Common myeloid progenitor, CD34-positive (primary cell): ENCODE measurements at places on chromosomes 12 and 14.

DNA sequence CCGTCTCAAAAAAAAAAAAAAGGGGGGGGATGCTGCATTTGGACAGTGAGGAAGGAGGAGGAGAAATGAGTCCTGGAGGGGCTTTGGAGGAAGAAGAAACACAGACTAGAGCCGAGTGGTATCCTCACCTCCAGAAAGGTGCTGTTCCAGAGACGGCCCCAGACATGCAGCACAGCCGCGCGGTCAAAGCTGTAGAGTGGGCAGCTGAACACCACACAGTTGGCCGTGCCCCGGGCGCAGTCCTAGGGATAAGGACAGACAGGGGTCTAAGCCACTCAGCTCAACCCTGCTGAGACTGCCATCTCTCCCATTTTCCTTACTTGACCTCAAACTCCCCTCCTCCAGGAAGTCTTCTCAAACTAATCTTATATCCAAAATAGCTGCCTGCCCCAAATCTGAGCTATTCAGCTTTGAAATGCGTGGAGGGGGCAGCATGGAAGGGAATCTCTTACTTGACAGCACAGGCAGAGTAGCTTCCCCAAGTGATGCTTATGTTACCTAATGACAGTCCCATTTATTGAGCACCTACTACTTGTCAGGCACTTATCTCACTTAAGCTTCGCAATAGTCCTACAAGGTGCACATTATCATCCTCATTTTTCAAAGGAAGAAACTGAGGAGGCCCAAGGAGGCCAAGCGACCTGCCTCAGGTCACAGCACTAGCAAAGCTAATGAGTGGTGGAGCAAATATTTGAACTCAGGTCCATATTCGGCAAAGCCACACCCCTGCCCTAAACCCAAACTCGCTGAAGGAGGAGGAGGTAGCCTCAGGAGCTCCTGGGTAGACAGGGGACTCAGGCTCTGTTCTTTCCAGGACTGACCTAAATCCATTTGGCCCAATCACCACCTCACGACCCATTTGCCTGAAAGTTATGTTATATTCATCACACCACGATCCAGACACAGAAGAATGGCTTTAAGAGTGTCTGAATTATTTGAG lies 18.7 kb downstream of the ITGA7 start:
- DNase-seq, result no peak

DNA sequence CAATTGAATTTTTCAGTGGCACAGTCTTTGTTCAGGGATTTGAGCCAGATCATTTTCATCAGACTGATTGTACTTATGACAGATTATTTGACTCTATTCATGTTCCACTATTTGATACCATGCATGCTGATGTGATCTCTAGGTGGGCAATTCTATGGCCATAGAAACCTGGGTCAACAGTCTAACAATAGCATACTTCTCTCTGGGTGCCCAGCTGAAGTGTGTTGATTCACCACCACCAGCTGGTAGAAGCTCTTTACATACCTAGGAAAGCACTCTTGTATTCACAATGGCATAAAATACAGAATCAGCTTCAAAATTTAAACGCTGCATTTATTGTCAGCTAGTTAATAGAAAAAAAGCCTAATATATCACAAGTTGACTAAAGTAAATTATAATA lies 90.2 kb upstream of the TMTC2 start:
- DNase-seq, result no peak

GRCh38 chr12:66103016-66103913 lies 27.3 kb downstream of the LLPH start:
- DNase-seq, result peak; percentile 29

DNA sequence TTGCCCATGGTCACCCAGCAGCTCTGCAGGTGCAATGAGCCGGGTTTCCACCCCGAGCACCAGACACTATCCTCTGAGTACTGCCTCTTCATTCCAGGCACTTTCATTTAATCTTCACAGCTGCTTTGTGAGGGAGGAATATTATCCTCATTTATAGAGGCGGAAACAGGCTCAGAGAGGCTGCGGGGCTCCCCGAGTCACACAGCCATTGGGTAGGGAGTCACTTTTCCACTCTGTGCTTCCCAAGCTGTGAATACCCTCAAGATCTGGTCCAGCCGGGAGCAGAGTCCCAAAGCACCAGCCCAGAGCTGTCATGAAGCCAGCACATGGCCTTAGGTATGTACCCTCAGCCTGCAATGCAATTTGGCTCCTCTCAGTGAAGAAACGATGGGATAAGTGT lies 51.7 kb upstream of the RIN3 start:
- no peak for DNase-seq

- DNase-seq, result no peak
Measured at GRCh38 chr12:127560041-127560478, 706.9 kb upstream of the TMEM132C start.

DNA sequence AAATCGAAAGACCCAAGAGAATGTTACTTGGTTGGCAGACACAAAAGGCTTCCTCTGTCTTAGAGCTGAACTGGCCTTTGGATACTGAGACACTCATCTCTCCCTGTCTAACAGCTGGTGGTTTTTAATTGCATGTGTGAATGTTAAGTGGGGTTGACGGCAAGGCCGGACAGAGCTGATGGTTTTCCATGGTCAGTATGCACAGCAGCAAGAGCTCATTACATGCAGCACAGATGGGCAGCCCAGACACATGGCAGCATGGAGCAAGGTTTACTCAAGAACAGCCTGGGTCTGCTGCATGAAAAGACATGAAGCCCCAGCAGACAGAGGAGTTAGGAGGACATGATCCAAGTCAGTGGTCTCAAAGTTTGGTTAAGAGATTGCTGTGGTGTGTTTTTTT lies 27.8 kb upstream of the CACNA2D4 start:
- no peak for DNase-seq

DNA sequence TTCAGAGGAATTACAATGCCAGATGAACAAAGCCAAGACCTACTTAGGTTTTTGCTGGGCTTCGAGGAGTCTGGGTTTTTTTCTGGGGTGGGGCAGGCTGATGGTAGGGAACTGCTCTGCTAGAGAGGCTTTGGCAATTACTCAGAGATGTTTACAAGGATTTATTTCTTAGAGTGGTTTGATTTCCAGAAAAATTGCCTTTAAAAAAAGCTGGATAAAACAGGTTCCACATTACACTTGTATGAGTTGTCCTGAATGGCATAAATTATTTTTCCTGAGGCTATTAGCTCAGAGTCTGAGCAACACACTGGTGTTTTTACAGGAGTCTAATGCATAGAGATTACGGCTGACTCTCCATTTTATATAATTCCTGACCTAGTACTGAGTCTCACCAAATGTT lies 118.5 kb upstream of the FRMD6 start:
- DNase-seq, result no peak

- DNase-seq, result no peak
Measured at GRCh38 chr12:10715491-10715890, 7.6 kb downstream of the YBX3 start.

GRCh38 chr12:124088217-124088907 lies 115.3 kb downstream of the ZNF664 start:
- no peak for DNase-seq

- no peak for DNase-seq
Measured at GRCh38 chr12:103772367-103773108, 68.5 kb downstream of the NT5DC3 start.

DNA sequence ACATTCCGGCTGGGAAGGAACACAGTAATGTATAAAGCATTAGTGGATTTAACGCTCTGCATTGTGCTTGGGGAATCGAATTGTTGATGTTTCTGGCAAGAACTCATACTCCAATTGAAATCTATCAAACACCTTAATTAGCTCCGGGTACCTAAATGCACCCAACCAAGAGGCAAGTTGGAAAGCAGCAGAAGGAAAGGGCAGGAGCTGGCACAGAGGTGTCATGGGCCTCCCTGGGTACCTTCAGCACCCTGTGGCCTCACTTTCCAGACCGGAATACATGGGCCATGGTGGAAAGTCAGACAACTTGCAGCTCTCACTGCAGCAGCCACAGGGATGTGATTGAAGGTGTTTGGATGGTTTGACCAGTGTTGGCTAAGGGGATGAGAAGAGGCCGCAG lies 6.8 kb upstream of the BCL11B start:
- no peak for DNase-seq

DNA sequence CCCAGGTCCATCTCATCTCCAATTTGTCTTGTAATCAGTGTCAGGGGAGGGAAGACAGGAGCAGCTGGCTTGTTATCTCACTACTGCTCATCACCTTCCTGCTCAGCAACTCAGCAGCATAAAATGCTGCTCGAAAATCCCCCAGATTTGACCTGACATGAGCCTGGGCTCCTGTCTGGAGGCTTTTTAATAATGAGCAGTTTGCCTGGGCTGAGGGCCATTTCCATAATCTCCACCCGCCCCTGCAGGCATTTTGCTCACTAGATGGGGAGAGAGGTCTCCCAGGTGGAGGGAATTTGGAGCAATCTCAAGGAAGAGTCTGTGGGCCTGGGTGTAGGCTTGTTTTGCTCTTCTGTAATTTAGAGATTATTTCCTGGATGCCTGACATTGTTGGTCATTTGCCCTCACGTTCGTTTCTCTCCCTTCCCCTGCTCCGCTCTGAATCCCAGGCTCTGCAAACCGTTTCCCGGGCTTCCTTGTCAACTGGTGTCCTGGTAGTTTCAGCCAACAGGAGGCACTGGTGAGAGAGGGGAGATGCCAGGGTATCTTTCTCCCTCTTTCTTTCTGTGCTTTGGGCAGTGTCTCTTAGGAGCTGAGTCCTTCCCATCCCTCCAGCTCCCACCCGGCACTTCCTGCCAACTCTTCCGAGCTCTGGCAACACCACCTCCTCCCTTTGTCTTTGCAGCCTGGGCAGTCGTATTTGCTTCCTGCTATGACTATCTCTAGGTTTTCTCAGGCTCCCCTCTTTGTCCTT lies 299.2 kb downstream of the GLT1D1 start:
- no peak for DNase-seq

GRCh38 chr14:33948869-33949408 lies 1.9 kb downstream of the EGLN3 start:
- no peak for DNase-seq

DNA sequence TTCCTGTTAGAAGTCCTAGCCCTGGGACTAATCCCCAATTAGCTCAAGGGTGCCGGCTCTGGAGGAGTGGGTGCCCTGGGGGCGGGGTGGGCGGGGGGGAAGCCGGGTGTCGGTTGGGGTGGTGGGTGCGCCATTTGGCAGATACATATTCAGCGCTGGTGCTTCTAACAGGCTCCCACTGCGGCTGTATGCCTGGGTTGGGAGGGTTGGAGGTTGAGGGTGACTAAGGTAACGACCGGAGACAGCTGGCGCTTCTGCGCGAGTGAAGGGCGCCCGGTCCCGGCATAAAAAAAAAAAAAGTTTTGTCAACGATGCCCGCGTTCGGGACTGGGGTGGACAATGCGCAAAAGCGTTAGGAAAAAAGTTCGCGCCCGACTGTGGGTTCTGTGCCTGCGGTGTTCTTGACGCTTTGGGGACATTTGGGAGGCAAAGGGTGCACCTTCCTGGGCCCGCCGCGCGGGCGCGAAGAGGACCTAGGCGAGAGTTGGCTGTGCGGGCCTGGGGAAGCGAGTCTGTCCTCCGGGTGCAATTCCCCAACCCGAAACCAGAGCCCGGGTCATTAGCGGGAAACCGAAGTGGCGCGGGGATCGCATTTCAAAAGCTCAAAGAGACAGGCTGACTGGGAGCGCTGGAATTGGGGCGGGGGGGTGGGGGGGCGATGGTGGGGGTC lies 19.2 kb downstream of the TBX3 start:
- DNase-seq, result no peak

DNA sequence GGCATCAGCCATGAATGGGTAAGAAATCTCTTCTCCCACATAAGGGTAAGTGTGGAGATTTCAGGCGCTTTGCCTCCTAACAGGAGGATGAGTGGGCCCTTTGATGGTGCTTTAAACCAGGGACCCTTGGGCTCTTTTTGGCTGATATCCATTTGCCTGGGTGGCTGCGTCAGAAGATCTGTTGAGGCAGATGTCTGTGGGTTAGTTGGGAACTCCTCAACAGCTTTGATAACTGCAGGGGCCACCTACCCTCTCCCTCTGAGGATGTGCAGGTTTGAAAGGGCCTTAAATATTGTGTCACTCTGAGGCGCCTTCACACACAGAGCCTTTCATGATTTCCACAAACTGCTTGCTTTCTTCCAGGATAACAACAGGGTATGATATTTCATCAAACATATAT lies 210.7 kb downstream of the PPM1H start:
- no peak for DNase-seq

DNA sequence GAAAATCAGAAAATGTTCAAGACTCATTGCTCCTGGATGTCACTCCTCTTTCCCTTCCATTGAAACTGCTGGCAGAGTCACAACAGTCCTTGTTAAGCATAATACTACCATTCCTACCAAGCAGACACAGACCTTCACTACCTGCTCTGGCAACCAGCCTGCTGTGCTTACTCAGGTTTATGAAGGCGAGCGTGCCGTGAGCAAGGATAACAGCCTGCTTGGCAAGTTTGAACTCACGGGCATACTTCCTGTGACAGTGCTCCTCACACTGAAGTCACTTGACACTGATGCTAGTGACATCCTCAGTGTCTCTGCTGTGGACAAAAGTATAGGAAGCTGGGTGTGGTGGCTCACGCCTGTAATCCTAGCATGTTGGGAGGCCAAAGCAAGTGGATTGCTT lies 15.7 kb upstream of the PHETA1 start:
- DNase-seq, result no peak

DNA sequence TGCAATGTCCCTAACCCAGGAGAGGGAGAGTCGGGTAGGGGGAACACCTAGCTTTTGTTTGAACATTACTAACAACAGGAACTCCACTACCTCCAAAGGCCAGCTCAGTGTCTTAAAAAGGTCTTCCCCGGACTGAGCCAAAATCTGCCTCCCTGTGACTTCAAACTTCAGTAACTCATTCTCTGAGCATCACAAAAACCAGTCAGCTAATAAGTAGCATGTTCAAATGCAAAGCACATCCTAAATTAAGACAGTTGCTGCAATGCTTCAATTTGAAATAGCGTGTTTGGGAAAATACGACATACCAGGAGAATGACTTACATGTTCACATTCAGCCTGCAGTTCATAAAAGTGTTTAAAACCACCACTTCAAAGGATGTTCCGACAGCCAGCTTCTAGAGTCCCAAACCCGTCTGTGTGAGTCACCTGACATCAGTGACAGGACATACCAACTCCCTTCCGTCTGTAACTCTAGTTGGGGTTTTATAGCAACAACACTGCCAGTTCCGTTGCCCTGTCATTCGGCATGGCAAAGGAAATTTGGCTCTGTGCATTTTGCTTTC lies 13.0 kb downstream of the ZFP36L1 start:
- peak; percentile 63 for DNase-seq

DNA sequence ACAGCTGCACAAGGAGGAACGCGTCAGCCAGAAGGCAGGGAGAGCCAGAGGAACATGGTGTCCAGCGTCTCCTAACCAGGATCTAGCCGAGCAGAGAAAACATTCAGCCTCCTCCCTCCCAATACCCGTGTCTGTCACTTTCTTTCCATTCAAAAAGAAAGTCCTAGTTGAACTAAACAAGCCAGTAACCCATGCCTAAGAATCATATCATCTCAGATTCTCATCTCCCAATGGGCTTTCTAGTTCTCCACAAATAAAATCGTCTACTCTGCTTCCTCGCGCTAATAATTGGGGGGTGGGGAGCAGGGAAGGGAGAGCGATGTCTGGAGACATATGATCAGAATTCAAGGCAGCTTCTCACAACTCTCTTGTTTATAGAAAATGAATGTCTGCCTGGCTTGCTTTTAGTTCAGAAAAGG lies 7.4 kb downstream of the NKX2-1 start:
- no peak for DNase-seq

- DNase-seq, result peak; percentile 38
Measured at GRCh38 chr12:8033153-8034044, 883 bp downstream of the FOXJ2 start.

- no peak for DNase-seq
Measured at GRCh38 chr12:124531906-124532305, 35.5 kb downstream of the NCOR2 start.

- DNase-seq, result no peak
Measured at GRCh38 chr12:15044471-15044870, 71.6 kb downstream of the PDE6H start.
